ENCODE measurements at places on chromosomes 5 and 9.

DNA sequence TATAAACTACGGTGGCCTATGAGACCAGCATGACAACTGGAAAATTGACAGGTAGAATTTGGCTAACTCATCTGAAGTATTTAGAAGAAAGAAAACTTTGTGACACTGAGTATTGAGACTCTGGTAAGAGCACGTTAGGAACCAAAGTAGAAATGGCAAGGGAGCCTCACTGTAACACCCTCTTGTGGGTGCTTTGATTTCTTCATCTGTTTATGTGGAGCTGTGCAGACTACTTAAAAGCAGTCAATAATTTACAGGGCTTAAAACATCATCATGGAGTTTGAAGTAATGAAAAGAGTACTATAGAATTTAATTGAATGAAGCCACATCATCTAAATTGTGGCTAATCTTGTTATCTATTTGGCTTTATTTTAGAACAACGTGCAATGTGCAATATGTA lies 414.2 kb downstream of the CCDC171 start:
- no peak for DNase-seq

- DNase-seq: no peak
Observed at GRCh38 chr9:17425384-17425783, 153.5 kb upstream of the SH3GL2 start.

- peak; percentile 17 for DNase-seq
Observed at GRCh38 chr5:93145767-93146166, 435.3 kb downstream of the NR2F1-AS1 start.

GRCh38 chr5:77077829-77078176 lies 9.3 kb downstream of the ZBED3 start:
- no peak for DNase-seq

GRCh38 chr5:123819833-123820232 lies 307.9 kb downstream of the CSNK1G3 start:
- DNase-seq: peak; percentile 30

DNA sequence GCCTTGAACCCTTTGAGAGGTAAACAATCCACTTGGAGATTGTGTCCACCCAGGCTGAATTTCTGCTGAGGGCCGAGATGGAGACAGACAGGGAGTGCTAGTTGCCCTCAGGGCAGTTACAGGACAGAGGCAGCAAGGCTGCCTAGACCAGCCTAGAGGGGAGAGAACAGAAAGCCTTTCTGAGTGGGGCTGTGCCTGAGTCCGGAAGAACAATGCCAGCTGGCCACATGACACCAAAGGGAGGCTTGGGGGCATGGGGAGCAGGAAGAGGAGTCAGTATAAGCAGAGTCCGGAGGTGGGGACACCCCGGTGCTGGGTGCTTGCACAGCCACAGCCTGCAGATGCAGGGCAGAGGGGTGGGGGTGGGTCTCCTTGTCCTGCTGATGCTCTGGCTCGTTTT lies 145.7 kb downstream of the CFAP90 start:
- no peak for DNase-seq

- no peak for DNase-seq
Observed at GRCh38 chr9:131841765-131842318, 102.0 kb upstream of the RAPGEF1 start.

DNA sequence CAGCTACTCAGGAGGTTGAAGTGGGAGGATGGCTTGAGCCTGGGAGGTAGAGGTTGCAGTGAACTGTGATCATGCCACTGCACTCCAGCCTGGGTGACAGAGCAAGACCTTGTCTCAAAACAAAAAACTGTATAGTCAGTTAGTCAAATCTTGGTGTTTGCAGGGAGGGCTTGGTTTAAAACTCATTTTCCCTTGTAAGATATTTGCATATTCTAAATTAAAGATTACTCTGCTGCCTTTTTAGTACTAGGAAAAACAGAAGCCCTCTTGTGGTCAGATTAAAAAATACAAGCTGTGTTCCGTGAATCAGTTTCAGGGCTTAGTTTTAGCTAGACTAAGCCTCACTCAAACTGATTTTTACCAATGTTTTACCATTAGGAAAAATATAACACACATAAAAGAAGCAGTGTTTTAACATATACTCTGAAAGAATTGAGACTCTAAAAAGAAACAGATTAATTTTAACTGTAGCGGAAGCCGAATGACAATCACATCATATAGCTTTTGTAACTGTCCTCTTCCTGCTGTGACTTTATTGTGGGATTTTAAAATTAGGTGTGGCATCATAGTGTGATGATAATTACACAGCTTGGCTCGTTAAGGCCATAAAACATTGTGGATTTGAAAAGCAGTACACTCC lies 84.9 kb upstream of the BASP1 start:
- DNase-seq: peak; percentile 67

GRCh38 chr9:90741036-90741435 lies 60.6 kb upstream of the SYK start:
- no peak for DNase-seq

DNA sequence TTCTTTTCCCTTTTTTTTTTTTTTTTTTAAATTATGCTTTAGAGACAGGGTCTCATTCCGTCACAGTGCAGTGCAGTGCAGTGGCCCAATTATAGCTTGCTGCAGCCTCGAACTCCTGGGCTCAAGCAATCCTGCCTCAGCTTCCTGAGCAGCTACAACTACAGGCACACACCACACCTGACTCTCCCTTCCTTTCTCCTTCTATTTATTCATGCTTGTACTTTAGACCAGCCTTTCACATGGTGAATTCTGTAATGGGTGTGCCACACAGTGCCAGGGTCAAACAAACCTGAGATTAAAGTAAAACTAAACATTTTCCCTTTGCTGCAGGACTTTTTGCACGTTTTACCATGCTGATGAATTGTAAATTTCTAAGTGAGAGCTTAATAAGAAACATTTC lies 8.0 kb downstream of the SH3RF2 start:
- no peak for DNase-seq

DNA sequence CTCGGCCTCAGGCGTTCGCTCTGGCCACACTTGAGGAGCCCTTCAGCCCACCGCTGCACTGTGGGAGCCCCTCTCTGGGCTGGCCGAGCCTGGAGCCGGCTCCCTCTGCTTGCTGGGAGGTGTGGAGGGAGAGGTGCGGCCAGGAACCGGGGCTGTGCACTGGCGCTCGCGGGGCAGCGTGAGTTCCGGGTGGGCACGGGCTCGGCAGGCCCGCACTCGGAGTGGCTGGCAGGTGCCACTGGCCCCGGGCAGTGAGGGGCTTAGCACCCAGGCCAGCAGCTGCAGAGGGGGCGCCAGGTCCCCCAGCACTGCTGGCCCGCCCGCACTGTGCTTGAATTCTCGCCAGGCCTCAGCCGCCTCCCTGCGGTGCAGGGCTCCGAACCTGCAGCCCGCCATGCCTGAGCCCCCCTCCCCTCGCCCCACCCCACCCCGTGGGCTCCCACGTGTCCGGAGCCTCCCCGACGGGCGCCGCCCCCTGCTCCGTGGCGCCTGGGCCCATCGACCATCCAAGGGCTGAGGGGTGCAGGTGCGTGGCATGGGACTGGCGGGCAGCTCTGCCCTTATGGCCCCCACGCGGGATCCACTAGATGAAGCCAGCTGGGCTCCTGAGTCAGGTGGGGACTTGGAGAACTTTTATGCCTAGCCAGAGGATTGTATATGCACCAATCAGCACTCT lies 138.2 kb downstream of the PDZD2 start:
- DNase-seq: no peak

- no peak for DNase-seq
Observed at GRCh38 chr5:126452477-126452876, 29.3 kb downstream of the GRAMD2B start.

DNA sequence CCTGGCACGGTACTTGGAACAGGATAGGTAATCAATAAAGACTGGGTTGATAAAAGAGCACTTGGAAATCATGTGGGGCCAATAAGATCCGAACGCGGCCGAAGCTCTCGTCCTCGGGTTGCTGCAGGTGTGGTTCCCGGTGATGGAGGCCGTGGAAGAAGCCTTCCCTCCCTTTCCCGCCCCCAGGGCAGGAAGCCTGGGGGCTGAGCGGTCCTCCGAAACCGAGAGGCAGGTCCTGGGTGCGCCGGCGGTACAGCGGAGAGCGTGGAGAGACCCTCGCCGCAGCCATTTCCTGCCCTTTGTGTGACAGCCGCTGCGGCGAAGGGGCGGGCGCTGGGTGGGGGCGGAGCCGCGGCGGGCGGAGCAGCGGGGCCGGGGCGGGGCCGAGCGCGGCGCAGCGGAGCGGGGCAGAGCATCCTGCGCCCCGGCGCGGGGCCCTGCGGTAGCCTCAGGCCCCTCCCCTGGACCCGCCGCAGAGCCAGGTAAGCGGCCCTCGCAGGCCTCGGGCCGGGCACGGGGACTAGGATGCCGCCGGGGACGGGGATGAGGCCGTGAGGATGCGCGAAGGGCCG lies at the start of gene CYFIP2:
CYFIP2 (plus strand) TSS at position 410 of the 572 bp plus-strand sequence. CDS start 19,239 bp downstream, outside the sequence.
- no peak for DNase-seq

GRCh38 chr5:1105350-1106265 lies 6.3 kb downstream of the SLC12A7 start:
- no peak for DNase-seq

GRCh38 chr5:78793907-78794662 lies 145.5 kb upstream of the LHFPL2 start:
- DNase-seq: no peak

DNA sequence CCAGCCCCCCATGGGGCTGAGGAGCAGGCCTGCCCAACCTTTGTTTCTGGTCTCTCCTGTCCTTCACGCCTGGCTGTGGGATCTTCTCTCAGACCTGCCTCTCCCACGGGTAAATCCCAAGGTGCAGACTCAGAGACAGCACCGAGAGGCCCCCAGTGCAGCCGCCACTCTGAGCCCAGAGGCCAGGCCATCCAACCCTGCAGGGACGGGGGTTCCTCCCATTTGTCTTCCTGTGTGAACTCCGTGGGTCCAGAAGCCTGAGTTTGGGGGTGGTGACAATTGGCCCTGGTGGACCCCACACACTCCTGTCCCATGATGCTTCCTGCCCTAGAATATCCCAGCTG lies 123.4 kb downstream of the ADAMTS2 start:
- DNase-seq: no peak

GRCh38 chr5:173653822-173654523 lies 37.5 kb upstream of the BOD1 start:
- no peak for DNase-seq

GRCh38 chr5:91378752-91379211 lies 4.3 kb downstream of the ARRDC3 start:
- DNase-seq: no peak

DNA sequence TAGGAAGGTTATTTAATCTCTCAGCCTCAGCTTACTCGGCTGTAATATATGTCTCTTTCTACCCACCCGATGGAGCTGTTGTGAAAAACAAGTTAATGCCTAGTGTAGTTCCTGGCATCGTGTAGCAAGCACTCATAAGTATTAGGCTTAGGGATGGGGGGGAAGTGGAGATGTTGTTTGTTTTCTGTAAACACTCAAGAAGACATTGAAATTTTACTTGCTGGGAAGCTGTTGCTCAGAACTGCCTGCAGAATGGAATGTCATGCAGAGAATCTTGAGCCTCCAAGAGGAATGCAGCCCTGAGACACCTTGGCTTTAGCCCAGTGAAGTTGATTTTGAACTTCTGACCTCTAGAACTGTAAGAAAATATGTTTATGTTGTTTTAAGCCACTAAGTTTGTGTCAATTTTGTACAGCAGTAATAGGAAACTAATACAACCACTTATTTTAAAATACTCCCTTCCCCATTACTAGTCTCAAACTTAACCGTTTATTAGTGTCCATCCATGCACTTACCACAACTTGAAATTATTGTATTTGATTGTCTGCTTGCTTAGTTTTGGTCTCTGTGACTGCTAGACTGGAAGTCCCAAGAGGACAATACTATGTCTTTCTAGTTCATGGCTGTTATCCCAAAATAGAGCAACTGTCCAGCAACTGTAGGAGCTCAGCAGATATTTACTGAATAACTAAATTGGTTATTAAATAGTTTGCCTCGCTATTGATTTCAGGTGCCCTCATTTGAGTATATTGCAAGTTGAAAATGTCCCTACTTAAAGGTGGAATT lies 53.8 kb downstream of the MFAP3 start:
- DNase-seq: peak; percentile 39

DNA sequence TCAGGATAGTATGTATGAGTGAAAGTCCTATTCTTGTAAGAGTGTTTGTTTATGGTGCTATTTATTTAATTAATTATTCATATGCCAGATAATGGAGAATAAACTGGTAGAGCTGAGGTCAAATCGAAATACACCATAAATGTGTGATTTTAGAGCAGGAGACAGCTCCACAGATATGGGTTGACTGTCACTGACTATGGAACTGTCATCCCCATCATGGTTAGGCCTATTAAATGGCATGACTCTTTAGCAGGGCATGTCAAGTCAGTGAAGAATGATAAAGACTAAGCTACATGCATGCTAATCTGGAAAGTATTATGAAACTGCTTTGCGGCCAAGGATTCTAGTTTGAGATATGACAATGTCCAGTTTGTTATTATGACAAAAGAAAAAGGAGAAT lies 658.6 kb downstream of the ISL1 start:
- DNase-seq: no peak

DNA sequence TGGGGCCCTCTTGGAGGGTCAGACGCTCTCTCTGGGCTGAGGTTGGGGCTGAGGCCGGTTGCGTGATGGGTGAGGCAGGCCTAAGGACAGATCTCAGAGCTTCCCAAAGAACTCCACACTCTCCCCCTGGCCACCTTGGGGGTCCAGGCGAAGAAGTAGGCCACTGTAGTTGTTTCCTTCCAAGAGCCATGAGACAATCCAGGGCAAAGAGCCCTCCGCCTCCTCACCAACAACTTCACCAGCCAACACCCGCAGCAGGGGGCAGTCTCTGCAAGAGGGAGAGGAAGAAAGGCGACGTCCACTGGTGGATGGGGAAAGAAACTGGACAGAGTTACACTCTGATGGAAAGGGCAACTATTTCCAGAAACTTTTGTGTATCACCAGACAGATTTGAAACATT lies 10.7 kb downstream of the SLC35A4 start:
- peak; percentile 79 for DNase-seq

- DNase-seq: no peak
Observed at GRCh38 chr9:98341157-98342097, 86.0 kb upstream of the TBC1D2 start.

DNA sequence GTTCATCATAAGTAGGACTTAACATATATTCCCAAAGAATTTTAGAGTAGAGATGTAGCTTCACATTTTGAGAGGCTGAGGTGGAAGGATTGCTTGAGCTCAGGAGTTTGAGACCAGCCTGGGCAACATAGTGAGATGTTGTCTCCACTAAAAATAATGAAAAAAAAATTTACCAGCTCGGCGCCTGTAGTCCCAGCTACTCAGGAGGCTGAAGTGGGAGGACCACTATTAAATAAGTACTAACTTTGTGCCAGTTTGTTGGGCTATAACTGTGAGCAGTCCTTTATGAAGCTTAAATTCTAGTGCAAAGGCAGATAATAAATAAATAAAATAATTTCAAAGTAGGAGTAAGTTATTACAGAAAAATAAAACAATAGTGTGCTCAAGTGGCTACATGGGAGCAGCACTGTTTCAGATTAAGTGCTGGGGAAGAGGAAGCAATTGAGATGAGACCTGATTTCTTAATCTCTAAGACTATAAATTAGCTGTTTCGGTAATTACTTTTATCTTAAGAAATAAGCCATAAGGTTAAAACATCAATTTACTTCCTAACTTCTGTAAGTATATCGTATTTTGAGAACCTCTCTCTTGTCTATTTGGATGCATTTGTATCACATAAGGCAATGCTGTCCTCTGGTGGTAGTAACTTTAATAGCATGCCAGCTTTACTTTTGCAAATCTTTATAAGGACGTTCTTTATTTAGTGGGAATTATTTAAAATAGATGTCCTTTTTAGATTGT lies 98.9 kb downstream of the CSNK1G3 start:
- DNase-seq: peak; percentile 88
